NCI-H2081 treated with DMSO at 0.1 percent for 48 hours (cell line): ENCODE measurements at places on chromosomes 1 and 21.

- DNase-seq: no peak
Observed at GRCh38 chr1:204402391-204402790, 9.2 kb downstream of the PPP1R15B start.

GRCh38 chr1:206495493-206496046, 11.8 kb upstream of the RASSF5 start:
- DNase-seq: no peak

DNA sequence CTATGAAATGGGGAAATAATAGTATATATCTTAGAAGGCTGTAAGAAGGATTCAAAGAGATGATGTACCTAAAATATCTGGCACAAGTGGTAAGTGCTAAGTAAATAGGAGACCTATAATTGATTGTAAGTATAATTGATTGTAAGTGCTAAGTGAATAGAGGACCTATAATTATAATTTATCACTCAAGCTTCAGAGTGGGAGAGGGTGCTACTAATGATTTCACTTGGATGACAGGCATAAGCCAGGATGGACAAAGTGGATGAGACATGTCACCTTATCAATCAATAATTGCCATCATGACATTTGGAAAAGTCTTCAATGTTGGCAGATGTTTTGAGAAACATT, 11.2 kb downstream of the RCAN1 start:
- DNase-seq: no peak

DNA sequence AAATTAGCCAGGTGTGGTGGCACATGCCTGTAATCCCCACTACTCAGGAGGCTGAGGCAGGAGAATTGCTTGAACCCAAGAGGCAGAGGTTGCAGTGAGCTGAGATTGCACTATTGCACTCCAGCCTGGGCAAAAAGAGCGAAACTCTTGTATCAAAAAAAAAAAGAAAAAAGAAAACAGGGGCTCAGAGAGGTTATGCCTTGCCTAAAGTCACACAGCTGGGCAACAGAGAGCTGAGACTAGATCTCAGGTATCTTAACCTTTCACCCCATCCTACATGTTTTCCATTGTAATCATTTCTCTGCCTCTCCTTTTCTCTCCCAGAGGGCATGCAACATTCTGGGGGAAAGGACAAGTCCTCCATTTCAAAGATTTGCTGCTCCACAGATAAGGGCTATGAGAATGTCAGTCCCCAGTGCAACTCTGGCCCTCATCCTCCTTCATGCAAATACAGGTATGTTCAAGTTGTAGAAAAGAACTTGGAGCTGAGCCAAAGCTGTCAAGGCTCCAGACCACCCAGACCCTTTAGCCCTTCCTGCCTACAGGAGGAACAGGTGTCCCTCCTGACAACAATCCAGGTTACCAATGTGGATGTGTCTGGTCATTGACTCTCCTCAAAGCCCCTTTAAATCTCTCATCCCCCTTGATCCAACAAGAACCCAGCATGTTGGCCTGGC, 6.9 kb downstream of the SLC9A1 start:
- no peak for DNase-seq

DNA sequence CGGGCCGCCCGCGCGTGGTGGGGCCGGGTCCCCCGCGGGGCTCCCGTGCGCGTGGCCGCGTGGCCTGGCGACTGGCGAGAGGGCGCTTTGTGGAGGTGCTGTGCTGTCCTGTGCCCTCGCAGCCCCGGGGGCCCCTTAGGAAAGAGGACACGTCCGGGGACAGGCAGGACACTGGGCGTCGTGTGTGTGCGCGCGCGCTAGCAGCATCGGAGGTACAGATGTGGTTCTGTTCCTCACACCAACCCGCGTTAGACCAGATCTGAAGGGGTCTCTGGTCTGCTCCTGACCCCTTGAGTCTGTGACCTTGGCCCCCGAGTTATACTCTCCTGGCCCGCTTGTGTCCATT, 489 bp downstream of the ACTN2 start:
- no peak for DNase-seq

- DNase-seq: no peak
Observed at GRCh38 chr1:116168277-116169032, 57.3 kb downstream of the MAB21L3 start.

- no peak for DNase-seq
Observed at GRCh38 chr1:62208087-62208486, 13.4 kb downstream of the L1TD1 start.

DNA sequence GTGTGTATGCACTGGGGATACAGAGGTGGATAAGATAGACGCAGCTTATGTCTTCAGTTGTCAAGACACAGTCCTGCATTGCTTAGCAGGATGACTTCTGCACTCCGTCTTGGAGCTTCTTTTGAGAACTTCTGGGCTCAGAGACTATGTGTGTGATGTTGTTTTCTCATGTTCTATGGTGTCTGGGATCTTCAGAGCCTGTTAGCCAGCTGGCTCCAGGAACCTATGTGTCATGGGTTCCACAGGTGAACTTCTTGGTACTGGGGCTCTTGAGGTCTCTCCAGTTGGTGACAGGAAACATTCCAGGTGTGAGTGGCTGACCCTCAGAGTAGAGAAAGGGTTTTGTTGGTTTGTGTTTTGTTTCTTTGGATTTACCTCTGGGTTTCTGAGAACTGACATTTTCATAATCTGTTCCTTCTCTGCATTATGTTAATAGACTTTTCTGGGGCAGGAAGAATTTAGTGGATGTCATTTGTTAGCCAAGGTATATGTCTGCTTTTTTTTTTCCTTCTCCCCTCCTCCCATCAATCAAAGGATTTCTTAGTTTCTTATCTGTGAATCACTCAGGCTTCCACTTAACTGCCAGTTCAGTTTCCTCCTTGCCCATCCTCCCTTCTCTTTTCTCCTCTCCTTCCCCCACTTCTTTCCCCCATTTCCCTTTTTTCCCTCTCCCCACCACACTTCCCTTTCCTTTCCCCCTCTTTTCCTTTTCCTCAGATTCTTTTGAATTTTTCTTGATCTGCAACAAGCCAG, 18.1 kb downstream of the FGGY start:
- no peak for DNase-seq

DNA sequence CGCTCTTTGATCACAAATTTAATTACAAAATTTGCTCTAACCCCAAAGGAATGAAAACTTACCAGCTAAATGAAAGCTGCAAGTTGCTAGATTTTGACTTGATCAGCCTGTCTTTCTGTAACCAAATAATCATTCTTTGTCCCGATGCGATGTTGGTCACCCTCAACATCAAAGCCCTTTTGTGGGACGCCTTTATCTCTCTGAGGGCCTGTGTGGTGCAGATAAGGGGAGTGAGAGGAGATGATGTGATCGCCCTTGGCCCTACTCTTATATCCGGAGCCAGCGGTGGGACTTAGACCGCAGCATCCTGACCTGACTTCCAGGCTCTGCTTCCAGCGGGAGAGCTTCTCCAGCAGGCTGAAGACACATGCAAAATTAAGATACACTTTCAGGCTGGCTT, 19.3 kb upstream of the UMODL1 start:
- no peak for DNase-seq

DNA sequence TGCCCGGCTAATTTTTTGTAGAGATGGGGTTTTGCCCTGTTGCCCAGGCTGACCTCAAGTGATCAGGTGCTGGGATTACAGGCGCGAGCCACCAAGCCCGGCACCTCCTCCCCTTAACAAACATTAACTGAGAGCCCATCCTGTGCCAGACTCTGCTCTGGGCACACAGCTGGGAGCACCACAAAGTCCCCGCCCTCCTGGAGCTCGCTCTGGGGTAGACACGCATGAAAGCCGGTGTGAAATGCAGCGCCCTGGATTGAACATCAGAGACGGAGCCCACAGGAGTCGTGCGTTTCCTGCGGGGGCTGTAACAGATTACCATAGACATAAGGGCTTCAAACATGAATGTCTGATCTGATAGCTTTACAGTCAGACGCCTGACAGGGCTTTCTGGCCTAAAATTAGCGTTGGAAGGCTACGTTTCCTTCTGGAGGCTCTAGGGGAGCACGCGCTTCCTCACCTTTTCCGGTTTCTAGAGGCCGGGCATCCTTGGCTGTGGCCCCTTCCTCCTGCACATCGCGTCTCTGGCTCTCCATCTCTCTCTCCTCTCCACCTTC, 14.3 kb downstream of the SLC27A3 start:
- DNase-seq: no peak

DNA sequence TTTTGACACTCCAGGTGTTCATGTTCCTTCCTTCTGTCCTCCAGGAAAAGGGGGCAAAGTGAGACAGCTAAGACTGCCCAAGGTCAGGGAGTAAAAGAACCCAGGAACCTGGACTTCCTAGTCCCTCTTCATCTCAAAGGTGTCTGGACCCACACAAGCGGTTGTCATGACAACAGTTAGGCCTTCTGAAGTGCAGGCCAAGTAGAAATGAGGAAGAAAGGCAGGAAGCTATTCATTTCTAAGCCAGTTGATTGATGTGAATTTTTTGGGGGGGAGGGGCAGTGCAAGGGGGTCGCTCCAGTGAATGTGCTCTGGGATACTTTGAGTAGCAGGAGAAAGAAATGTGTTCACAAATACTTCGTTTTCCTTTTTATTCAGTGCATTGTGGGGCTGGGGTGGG, 114.3 kb downstream of the NAV1 start:
- no peak for DNase-seq

GRCh38 chr1:109201123-109201703, 12.5 kb upstream of the SARS1 start:
- DNase-seq: no peak

GRCh38 chr1:166858726-166859419, 17.2 kb downstream of the TADA1 start:
- no peak for DNase-seq

DNA sequence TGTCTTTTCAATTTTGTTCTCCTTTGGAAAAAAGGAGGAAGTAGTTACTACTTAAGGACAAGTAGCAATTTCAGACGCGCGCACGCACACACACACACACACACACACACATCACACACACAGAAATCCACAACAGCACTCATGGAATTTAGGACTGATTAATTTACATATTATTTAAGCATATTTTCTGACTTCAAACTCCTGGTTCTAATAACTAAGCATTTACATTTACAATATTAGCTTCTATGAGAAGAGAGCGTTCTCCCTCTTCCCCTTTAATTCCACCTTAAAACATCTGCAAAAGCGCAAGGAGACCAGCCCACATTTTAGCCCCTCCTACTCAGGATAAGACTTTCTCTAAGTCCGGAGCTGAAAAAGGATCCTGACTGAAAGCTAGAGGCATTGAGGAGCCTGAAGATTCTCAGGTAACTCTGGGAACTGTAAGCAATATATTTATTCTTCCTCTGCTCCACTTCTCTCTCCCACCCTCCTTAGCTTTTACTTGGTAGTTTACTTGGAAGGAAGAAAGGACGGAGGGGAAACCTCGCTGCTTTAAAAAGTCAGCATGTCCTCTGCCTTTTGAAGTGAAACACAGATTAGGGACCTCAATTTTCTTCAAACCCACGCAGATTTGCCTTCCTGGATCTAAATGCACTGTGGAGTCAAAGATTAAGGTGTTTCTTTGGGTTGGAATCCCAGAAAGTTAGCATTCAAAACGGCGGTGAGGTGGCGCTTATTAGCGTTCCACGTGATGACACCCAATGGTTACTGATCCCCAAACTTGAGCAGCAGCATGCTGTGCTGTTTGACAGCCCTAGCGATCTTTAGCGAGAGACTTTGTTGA, at the start of gene PLA2G4A:
Gene PLA2G4A, plus strand, starts transcription at position 339 of the 844 bp plus-strand sequence. CDS start 25,406 bp downstream, outside the sequence.
- no peak for DNase-seq

DNA sequence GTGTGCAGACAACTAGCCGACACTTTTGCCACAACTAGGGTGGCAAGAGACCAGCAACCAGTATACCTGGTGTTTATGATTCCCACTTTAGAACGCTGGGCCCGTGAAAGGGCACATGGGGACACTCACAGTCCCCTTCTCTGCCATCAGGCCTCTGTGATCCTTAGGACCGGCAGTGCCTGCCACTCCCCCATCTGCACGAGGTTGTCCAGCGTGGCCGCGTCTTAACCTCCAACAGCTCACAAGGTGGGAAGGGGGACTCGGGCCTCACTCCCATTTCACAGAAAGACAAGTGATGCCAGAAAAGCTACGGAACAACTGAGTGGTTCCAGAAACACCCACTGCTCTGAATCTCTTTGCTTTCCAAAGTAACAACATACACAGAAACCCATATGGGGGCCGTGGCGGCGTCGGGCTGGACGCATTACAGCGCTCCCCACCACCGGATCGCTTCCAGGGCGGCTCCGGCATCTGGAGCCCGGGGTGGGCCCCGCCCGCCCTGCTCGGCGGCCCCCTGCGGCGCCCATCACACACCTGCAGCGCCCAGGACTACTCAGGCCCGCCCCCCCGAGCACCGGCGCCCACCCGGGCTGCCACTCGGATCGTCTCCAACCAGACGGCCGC, 1.0 kb downstream of the ZNF496 start:
- DNase-seq: no peak

GRCh38 chr1:165575468-165576099, 31.8 kb downstream of the LRRC52 start:
- no peak for DNase-seq

DNA sequence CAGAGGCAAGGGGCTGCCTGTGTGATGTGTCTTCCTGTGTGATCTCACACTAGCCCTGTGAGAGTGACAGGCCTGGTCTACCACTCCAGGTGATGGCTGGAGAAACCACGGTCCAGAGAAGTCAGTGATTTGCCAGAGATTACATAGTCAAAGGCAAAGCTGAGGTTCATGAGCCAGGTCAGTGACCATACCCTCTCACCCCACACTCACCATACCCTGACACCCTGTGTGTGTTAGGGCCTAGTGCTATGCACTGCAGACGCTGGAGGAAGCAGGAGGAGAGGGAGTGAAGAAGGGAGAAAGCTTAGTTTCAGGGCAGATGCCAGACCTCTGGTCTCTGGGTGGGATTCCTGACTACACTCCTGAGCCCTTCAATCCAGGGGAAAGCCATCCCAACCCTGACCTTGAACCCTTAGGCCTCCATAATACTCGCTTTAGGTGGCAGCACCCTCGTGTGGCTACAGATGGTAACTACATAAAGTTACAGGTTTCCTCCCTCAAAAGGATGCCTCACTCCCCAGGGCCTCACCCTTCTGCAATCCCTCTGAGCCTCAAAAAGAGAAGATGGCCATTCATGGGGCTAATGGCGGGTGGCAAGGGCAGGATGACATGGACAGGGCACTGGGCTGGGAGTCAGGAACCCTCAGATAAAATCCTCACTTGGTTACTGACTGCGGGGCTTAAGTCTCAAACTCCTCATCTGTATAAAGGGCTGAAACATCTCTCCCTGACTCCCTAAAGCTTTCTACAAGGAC, 20.8 kb upstream of the SDC3 start:
- no peak for DNase-seq

DNA sequence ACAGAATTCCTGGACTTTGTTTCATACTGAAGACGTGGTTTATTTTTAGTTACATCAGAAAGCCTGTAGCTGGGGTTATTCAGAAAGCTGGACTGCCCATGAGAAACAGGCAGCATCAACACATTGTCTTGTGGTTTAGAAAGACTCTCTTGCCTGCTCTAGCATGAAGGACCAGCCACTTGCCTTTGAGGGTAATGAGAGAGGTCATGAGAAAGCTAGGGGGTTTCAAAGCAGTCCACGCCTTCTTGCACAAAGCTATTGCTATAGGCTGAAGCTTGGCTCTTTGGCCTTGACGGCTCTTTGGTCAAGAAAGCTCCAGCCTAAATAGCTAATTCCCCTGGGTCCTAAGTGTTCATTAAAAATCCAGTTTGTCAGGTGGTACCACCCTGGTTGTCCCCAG, 208.1 kb downstream of the PRDM2 start:
- DNase-seq: no peak

GRCh38 chr1:168343566-168343965, 62.9 kb downstream of the TBX19 start:
- no peak for DNase-seq

- DNase-seq: no peak
Observed at GRCh38 chr1:167432780-167433179, 85.5 kb downstream of the CD247 start.

- no peak for DNase-seq
Observed at GRCh38 chr1:35097224-35097623, 18.0 kb downstream of the ZMYM1 start.

- DNase-seq: no peak
Observed at GRCh38 chr21:21806711-21807597, 808.7 kb downstream of the NCAM2 start.

- no peak for DNase-seq
Observed at GRCh38 chr21:28444557-28444956, 548.1 kb downstream of the LTN1 start.
